ENCODE measurements at places on chromosomes 7 and 10. TPM values are rescaled to one million over a fixed set of nuclear protein-coding genes. Genes with fewer than 3 reads are reported as not detected.

DNA sequence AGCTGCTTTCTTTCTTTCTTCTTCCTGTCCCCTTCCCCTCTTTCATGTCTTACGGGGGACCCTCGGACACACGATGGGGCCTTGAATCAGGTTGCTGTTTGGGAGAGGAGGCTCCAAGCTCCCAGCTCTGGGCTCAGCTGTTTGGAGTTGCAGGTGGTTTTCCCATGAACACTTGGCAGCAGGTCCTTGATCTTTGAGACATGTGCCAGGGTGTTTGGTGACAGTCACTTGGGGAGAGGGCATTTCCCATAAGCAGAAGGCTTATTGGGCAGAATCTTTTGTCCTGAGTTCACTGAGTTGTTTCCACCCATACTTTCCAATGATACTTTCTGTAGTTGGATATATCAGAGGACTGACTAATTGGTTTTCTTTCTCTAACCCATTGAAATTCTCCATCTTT, 104.7 kb upstream of the SH2B2 start:
- no peak for DNase-seq

DNA sequence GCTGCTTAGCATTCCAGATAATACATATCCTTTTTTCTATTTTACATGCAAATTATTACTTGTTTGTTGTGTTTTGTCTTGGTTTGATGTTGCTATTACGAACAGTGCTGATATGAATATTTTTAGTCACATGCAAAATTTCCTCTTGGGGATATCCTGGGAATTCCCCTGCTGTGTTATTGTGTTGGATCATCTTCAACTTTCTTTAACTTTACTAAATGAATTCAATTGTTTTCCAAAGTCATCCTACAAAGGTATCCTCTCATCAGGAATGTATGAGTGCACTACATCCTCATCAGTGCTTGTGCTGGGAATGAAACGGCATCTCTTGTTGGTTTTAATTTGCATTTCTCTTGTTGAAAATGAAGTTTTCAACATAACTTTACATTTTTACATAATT, 87.1 kb downstream of the AASS start:
- DNase-seq = no peak

DNA sequence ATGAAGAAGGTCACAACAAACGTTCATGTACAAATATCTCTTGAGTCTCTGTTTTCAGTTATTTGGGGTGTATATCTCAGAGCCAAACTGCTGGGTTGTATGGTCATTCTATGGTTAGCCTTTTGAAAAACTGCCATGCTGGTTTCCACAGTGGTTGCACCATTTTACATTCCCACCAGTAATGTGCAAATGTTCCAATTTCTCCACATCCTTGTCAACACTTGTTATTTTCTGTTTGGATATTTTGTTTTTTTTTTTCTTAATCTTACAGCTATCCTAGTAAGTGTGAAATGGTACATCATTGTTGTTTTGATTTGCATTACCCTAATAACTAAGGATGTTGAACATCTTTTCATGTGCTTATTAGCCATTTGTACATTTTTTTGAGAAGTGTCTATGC, 13.0 kb upstream of the C1GALT1 start:
- no peak for DNase-seq

DNA sequence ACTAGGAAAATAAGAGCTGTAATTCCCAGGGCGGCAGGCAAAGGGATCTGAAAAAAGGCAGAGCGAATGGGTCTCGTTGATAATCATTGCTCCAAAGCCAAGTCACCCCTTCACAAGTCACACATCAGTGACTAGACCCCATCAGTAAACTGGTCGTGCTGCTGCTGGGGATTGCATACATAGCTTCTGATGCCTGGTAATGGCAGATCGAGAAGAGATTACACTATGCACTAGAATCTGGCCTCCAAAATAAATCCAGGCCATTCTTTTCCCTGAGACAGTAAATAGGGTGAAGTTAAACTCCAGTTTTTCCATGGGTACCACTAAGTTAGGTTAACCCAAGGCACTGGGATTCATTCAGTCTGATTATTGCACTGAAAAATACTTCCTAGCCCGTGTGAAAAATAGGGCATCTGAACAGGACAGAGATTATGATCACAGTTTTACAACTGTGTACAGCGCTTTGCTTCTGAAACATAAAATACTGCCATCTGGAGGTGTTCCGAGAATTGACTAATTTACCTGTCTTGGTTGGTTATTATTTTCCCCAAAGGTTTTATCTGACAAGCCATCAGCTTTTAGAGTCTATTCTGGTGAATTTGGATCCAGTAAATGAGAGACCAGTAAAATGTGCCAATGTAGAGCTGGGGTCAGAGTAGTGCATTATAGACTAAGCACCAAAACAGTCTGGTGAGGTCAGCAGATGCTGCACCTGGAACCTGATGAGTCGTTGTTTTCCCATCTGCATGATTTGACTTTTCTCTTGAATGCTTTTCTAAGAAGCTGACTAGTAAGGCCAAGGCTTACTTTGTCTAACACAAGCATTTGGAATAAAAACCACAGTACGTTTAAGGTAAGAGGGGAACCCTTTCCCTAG, 82.9 kb upstream of the AFAP1L2 start:
- no peak for DNase-seq

DNA sequence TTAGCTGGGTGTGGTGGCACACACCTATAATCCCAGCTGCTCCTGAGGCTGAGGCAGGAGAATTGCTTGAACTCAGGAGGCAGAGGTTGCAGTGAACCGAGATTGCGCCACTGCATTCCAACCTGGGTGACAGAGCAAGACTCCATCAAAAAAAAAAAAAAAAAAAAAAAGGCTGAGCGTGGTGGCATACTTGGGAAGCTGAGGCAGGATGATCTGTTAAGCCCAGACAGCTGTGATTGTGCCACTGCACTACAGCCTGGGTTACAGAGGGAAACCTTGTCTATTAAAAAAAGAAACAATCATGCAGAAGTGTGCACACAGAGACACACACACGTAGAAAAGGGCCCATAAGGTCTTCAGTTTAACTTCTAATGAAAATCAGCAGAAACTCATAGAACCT, 150.6 kb downstream of the TPST1 start:
- no peak for DNase-seq

DNA sequence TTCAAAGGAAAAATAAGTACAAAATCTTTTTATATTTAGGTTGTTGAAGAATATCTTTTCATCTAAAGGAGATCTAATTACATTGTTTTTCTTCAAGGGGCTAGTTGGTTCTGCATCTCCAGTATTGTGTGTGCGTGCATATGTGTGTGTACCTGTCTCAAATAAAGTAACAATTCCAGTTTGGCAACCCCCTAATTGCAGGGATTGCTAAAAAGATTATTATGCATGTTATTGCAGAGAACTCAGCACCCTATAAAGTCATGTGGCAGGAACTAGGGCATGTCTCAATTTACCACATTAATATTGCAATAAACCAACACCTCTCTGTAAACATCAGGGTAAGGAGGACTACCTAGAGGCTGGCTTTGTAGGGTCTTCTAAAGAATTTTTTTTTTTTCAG, 37.0 kb downstream of the MRPS33 start:
- no peak for DNase-seq

DNA sequence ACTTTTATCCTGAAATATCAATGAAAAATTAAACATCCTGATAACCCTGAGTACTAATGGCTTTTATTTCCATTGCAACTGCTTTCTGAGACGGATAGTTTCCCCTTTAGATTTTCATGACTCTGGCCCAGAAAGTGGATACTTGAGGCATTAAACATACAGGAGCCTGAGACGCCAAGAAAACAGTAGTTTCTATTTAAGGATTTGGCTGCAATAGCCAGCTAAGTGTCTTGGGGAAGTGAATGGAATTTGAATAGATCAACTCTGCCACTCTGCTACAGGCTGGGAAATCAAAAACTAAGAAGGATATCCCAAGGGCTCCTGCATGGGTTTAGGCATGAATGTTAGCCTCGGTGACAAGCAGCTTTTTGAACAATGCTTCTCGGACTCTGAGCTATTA, 24.7 kb upstream of the GPAM start:
- no peak for DNase-seq

DNA sequence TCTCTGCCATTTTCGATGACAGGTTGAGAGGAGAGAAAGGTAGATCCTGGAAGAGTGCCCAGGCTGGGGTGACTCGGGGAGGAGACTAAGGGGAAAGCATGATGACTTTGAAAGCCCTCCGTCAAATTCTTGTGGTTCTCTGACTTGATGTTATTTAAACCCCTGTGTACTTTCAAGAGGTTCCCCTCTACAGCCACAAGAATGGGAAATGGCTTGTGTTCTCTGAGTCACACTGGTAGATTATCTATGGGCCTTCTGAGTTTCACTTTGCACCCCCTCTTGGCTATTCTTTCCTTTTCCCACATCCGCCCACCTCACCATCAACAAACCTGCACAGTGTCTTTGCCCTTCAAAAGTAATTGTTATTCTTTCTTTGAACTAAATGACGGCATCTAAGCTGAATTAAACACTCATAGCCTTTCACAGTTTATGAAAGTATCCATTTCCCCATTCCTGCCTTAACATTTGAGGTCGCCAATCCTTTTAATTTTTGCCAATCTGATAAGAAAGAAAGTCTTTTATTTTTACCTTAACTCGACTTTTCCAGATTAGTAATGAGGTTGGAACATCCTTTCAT, 24.1 kb downstream of the PRF1 start:
- DNase-seq = no peak

GRCh38 chr10:14588084-14588937, 186.4 kb downstream of the FAM107B start:
- no peak for DNase-seq

- DNase-seq = no peak
These were observed 162.0 kb upstream of the FAM13C start for GRCh38 chr10:59524348-59524747.

GRCh38 chr10:44827431-44828006, 83.6 kb upstream of the TMEM72 start:
- DNase-seq = no peak

DNA sequence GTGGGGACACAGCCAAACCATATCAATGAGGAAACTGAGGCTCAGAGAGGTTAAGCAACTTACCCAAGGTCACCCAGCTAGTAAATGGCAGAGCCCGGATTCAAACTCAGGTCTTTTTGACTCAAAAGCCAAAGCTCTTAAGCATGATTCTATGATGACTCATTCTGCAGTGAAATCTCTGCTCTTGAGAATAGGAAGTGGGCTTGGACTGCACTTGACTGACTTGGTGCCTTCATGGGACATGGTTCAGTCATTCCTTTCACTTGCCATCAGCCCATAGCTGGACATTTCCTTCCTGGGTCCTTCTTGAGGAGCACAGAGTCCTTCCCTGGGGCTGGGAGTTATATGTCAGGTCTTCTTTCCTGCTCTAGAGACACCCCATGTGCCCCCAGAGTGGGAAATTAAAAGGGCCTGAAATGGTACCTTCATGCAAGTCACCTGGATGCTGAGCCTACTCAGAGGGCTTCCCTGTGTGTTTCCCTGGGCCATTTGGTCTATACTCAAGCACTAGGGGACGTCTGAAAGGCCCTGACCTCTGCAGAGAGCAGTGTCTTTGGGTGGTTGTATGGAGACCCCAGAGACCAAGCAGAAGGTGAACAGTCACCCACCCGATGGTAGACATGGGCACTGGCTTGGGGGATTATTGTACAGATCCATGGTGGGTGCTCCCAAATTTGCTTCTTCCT, 62.4 kb upstream of the SDK1 start:
- no peak for DNase-seq

GRCh38 chr7:108016841-108017775, 14.1 kb upstream of the LAMB1 start:
- no peak for DNase-seq

DNA sequence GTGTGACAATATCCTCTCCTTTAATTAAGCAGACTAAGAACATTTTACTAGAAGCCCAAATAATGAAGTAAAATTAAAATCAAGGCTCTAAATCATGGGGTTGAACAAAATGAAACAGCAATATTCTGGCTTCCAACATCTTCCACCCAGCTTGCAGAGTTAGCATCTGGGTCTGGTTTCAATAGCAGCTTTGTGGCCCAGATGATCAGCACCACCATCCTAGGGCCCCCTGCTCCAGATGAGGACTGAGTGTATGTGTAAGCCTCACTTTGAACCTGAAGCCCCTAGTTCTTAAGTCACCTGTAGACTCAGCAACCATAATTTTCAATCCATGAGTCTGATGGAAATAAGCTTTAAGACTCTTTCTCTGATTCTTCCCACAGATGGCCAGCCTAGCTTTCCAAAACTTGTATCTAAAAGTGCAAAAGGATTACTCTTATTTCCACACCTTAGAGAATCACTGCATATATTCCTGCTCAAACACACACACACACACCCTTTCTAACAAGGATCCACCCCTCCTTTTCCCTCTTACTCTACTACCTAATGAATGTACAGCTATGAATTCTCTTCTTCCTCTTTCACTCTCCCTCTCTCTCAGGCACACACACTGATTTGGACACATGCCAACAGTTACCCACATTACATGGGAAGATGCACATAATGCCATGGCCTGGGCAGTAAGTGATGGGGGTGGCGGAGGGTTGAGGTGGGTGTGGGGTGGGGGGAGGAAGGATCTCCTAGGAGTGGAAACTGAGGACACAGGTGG, 3.5 kb downstream of the DENND11 start:
- no peak for DNase-seq

- DNase-seq = no peak
These were observed 54.4 kb downstream of the ESYT2 start for GRCh38 chr7:158774952-158775351.

DNA sequence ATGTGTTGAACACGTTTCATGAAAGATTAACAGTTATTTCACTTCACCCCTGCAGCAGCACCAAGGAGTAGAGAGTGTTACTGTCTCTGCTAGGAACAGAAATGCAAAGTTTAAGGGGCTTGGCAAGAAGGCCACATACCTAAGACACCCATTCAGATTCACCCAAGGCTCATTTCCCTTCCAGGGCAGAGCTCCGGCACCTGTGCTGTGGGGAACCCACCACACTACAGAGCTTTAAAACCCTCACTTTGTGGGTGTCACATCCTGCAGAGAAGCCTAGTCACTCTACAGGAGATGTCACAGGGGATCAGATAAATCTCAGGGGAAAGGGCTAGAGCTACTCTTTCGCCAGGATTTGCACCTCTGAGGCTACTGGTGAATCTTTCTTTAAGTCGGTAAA, 176.1 kb upstream of the KLF6 start:
- DNase-seq = no peak

- DNase-seq = no peak
These were observed 50.5 kb downstream of the STK32C start for GRCh38 chr10:132257271-132257670.

- DNase-seq = no peak
These were observed 30.2 kb upstream of the C10orf53 start for GRCh38 chr10:49649294-49649693.

- no peak for DNase-seq
These were observed 67.1 kb upstream of the AGBL3 start for GRCh38 chr7:134919240-134919641.

- DNase-seq = no peak
These were observed 166.2 kb downstream of the ZNF365 start for GRCh38 chr10:62540389-62540788.

The CLDN4 gene
- total RNA-seq = not detected

The SKIDA1 gene
- total RNA-seq = 3.1 TPM

The WDFY4 gene
- 1.6 TPM for total RNA-seq

The RSPH10B2 gene
- total RNA-seq = 0.28 TPM

The GSTO2 gene
- 17.0 TPM for total RNA-seq

The AQP1 gene
- total RNA-seq = 47.0 TPM

The ECD gene
- total RNA-seq = 22.7 TPM

The MRPS33 gene
- 42.1 TPM for total RNA-seq

The HOXA7 gene
- 0.48 TPM for total RNA-seq

The CCT6A gene
- 74.0 TPM for total RNA-seq
